Mammary epithelial cell (primary cell): ENCODE measurements at places on chromosomes 7 and 10. TPM values are rescaled to one million over a fixed set of nuclear protein-coding genes. Genes with fewer than 3 reads are reported as not detected.

DNA sequence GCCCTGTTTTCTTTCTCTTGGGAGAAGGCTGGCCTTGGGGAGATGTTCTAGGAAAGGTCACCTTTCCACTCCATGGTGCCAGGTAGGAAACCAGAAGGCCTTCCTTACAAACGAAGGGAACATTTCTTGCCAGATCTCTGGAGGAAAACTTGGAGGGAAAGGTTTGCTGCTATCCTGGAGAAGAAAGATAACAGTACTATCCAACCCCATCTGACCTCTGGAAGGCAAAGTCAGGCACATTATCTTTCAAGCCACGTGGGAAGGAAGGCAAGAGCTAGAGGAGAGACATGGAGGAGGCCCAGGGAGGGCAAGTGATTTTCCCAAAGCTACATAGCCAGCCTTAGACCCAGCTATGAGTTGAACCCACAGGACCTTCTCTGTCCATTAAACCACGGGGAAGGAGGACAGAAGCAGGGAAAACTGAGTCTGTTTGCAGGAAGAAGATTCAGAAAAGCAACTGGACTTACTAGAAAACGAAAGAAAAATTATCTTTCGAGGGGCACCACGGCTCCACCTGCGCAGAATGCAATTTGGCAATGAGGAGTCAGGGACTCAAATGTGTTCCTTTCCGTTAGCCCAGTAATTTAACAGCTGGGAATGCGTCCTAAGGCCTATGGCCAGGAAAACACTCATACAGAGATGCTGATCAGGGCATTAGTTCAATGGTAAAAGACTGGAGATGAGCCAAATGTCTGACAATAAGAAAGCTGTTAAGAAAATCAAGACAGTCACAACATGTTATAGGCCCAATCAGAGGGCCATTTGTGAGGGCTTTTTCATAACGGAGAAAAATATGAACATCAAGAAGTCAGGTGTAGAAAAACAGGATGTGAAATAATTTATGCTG is 32.0 kb upstream of the PSAP start:
- DNase-seq = no peak

Gene RBAK
- total RNA-seq = 11.4 and 13.0 TPM in 2 replicates

DNA sequence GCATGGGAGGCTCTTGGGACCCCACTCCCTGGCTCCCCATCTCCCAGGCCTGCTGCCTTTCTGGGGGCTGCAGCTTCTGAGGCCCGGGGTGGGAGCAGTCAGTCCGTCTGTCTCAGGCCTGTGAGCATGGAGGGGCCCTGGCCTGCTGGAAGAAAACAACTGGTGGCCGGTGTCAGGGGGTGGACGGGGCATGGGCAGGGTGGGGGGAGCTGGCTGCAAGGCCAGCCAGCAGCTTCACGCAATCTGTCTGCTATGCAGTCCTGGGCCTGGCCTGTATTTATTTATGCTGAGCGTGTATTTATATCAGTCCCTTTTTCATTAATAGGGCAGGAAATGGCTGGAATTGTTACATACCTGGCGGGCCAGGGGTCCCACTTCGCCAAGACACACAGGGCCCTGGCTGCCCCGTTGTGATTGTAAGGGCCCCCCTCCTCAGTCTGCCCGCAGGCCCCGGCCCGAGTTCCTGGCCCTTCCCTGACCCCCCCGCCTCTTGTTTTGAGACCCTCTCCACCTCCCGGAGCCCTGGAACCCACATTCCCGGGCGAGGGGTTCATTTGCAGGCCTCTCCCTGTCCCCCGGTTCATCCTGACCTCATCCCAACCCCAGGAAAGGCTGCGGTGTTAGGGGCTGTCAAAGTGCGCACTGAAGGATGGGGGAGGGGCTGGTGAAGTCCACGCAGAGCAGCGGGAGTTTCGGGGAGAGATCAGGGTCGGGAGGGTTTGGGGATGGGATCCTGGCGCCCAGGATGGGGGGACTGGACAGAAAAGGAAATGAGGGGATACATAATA is 8.2 kb downstream of the TMEM270 start:
- DNase-seq = no peak

- DNase-seq = peak; percentile 6
Measured at GRCh38 chr7:13115157-13115772, 427.8 kb downstream of the ARL4A start.

DNA sequence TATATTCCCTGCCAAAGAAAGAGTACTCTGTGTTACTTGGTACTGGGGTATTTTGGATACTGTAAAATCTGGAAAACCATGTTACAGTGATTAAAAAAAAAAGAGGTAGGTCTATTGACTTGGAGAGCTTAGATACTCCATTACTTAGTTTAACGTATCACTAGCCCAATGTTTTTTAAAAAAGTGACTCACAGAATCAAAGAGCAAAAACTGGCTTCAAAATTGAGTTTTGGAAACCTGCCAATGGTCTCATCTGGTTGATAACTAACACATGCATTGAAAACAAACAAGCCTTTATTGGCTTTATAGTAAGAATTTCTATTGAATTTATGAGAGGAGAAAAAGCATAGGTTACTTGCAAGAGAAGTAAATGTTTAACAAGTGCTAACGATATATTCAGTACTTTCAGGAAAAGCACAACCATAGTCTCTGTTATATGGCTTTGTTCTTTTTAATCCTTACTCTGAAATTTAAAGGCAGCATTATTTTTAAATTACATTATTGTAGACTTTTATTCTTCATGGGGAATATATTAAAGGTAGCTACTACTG is 563.3 kb upstream of the SORCS1 start:
- DNase-seq = peak; percentile 35

Gene PNLIPRP3
- 98.4 and 150 TPM in 2 replicates for total RNA-seq

Gene RBM48
- total RNA-seq = 9.1 and 9.8 TPM in 2 replicates

Gene FFAR4
- total RNA-seq = not detected in 2 replicates

Gene DYNC1I1
- total RNA-seq = 0.56 TPM in 1 of 2 replicates, not detected in the other

Gene PON1
- total RNA-seq = not detected in 2 replicates

DNA sequence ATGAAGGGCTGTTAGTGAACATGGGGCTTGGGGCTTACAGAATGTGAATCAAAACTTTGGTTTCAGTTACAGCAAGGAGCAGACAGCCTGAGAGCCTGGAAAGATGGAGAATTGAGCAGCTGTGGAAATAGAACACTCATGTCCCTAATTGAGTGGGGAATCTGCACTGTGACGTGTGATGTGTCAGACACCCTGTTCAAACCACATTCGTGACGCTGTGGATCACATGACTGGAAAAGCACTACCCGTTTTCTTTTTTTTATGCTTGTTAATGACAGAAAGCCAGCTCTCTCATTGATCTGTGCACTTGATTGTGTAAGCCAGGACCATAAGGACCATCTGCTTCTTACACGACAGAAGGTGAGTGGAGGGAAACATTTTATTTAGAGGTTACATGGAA is 15.1 kb upstream of the TBX20 start:
- no peak for DNase-seq

DNA sequence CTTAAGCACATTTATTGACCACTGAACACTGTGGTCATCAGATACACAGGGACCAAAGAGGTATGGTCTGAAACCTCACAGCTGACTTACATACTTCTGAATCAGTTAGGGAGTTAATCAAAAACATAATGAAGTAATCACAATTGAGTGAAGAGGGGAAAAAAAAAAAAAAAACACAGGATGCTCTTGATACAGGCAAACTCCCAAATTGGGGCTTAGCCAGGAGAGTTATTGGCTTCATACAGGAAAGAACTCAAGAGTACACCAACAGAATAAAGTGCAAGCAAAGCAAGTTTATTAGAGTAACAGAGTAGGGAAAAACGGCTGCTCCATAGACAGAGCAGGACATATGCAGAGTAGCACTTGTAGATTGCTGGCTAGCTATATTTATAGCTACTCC is 917.0 kb downstream of the CNTNAP2 start:
- DNase-seq = no peak

Gene PRR15
- total RNA-seq = 0.83 TPM

Gene NUDCD3
- 104 and 122 TPM in 2 replicates for total RNA-seq

Gene OR13A1
- total RNA-seq = not detected

Gene NUTM2E
- 0.16 TPM in 1 of 2 replicates, not detected in the other for total RNA-seq

DNA sequence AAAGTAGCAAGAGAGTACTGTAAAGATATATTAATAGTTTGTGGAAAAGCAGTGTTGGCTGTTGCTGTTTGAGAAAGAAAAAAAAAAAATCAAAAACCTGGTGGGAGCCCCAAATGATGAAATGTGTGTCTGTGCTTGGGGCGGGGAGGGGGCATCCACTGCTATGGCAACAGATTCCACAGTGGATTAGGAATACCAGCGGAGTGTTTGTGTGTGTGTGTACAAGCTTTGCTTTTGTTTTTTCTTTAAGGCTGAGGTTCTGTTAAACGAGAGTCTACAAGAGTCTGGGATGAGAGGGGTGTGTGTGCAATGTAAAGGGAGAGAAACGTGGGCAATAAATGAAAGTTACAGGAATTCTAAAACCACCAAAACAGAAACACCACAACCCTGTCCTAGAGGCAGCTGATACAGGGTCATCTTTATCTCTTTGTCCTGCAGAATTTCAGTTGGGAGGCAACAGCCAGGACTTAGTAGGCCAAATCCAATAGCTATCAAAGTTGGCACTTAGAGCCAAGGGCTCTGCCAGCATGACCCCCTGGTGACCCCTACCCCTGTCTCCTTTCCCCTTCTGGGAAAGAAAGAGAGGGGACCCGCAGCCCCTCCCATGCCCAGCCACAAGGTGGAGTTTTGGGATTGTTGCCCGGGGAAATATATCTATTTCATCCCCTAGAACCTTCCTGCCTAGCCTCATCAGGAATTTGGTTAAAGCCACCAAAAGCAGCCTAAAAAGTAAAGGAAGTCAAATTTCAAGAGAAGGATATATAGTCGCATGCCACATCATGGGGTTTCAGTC is 85.4 kb downstream of the OSBPL3 start:
- DNase-seq = no peak

DNA sequence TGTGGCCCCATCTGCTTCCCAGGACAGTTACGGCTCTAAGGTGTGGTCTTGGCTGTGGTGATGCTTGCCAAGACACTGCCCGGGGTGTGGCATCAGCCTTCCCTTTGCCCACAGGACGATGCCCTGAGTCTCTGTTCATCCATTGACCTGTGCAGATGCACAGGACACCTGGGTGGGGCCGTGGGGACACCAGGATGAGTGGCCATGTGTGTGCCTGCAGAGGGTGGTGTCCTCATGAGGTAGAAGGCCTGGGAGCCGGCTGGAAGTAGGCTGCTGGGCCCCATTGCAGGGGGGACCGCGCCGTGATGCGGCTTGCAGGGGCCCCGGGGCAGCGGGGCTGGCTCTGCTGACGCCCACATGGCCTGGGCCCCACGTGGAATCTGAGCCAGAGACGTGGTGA is 22.4 kb upstream of the PWWP2B start:
- DNase-seq = no peak

Gene TMEM26
- not detected for total RNA-seq

Gene TMEM236
- total RNA-seq = 0.17 TPM

Gene UCN3
- total RNA-seq = not detected in 2 replicates

Gene UNCX
- total RNA-seq = not detected

Gene BMPER
- 0.17 TPM for total RNA-seq

Gene C10orf62
- total RNA-seq = 0.27 TPM in 1 of 2 replicates, not detected in the other

Gene OR2A1
- not detected in 2 replicates for total RNA-seq

Gene PLEKHS1
- total RNA-seq = 0.17 TPM

GRCh38 chr7:112036071-112036470 is 170.1 kb downstream of the DOCK4 start:
- no peak for DNase-seq

- no peak for DNase-seq
Measured at GRCh38 chr10:93070378-93071176, 3.1 kb upstream of the CYP26A1 start.

Gene AMPH
- under 0.01 TPM for total RNA-seq

GRCh38 chr10:68235581-68235980 is 3.7 kb upstream of the ATOH7 start:
- no peak for DNase-seq

Gene NKX2-3
- total RNA-seq = not detected

DNA sequence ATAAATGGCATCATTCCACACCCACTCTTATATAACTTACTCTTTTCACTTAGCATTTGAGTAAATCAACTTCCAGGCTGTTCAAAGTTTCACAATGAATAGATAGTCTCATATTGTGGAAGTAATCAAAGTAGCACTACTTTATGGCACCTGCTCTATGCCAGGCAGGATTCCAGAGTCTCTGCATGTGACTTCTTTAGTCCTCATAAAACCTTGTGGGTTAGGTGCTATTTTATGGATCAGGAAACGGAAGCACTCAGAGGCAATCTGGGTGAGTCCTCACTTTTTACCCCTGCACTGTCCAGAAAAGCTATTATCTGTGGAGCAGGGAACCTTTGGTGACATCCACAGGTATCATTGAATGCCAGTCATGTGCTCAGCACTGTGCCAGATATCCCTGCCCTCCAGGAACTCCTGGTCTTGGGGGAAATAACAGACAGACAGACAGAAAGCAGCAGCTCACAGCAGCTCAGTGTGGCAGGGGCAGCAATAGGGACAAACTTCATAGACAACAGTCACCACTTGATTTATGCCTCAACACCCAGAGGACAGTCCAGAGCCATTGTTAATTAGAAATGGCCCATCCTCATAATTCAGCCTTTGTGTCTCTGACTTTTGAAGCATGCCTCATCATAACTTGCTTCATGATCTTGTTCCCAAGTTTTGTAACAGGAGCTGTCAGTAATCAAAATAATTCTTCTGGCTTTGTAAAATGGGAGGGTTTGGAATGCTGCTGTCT is 160.6 kb downstream of the SEC23IP start:
- no peak for DNase-seq

DNA sequence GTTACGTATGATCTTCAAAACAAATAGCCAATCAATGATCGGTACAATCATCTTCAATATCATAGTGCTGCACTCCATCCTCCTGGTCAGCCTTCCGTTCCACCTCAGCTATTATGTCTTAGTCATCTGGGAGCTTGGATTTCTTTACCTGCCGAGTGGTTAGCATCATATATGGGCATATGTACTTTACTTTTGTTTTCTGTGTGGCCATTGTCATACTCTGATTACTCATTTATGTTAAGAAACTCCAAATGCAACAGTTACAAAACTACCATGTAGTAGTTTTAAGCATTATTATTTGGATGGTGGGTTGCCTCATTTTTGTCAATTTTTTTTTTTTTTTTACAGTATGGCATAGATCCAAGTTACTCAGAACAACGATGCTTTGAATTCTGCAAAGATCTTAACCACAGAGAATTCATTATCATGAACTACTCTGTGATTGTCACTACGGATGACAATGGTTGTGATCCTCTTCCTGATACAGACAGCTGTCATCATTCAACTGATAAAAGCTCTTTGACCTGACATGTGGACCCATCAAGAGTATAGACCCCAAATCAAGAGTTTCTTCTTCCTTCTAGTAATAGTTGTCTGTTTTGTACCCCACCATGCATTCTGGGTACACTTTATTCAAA is 52.1 kb upstream of the NME8 start:
- DNase-seq = no peak

- DNase-seq = no peak
Measured at GRCh38 chr7:38427279-38427955, 154.0 kb upstream of the TARP start.

DNA sequence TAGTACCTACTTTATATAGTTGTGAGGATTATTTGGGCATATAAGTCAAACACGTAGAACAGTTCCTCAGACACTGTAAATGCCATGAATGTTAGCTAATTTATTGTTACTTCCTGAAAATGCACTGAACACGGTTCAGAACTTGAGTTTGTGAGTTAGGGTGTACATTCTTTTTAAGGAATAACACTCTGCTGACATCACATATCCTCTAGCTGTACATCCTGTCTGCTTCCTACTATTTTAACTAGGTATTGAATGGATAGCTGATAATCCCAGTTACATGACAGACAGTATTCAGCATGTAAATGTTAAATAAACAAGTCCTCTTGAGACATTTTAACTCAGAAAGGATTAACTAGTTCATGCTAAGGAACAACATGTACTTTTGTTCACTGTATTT is 16.0 kb downstream of the SAMD8 start:
- no peak for DNase-seq

GRCh38 chr10:111874576-111874975 is 309.0 kb downstream of the GPAM start:
- no peak for DNase-seq
